ENCODE measurements at places on chromosomes 6 and 20. TPM values are rescaled to one million over a fixed set of nuclear protein-coding genes. Genes with fewer than 3 reads are reported as not detected.

The UBE2C gene
- 11.9 TPM for total RNA-seq

The CAP2 gene
- 10.2 TPM for total RNA-seq

The SIRPA gene
- 16.4 TPM for total RNA-seq

The FIG4 gene
- 15.3 TPM for total RNA-seq

The GRM4 gene
- total RNA-seq = 0.69 TPM

The DLL1 gene
- total RNA-seq = 11.2 TPM

The TMC2 gene
- 0.10 TPM for total RNA-seq

The PPP2R5D gene
- total RNA-seq = 23.8 TPM

The AK9 gene
- total RNA-seq = 5.8 TPM

The SMOC2 gene
- 29.6 TPM for total RNA-seq

The SNAI1 gene
- total RNA-seq = 0.59 TPM

The RNF217 gene
- total RNA-seq = 26.0 TPM

The UNC93A gene
- 0.69 TPM for total RNA-seq

The SLC17A9 gene
- 4.7 TPM for total RNA-seq

The IMPG1 gene
- not detected for total RNA-seq

The NKAIN2 gene
- 0.59 TPM for total RNA-seq

The PRL gene
- total RNA-seq = 0.39 TPM

The ENPP3 gene
- total RNA-seq = 2.0 TPM

The OR2H2 gene
- total RNA-seq = not detected

The VWA7 gene
- total RNA-seq = 0.99 TPM

The BPI gene
- 7.9 TPM for total RNA-seq

The ABHD12 gene
- 22.6 TPM for total RNA-seq

The FOXA2 gene
- total RNA-seq = not detected

The MYLK2 gene
- 6.1 TPM for total RNA-seq

The GRM1 gene
- total RNA-seq = 0.10 TPM

The NOX3 gene
- total RNA-seq = not detected

The FAM83C gene
- 7.7 TPM for total RNA-seq

The DDO gene
- 1.3 TPM for total RNA-seq

The BEND3 gene
- 1.6 TPM for total RNA-seq

The RHAG gene
- total RNA-seq = 5.8 TPM

The MEI4 gene
- total RNA-seq = 0.10 TPM

The KIF13A gene
- total RNA-seq = 46.1 TPM

The OOEP gene
- not detected for total RNA-seq

The CDH26 gene
- total RNA-seq = 6.5 TPM

The RAMACL gene
- total RNA-seq = 2.7 TPM

The HLA-A gene
- total RNA-seq = 96.6 TPM

The ANKRD66 gene
- not detected for total RNA-seq

The BNIP5 gene
- total RNA-seq = 0.10 TPM

The SASH1 gene
- total RNA-seq = 106 TPM

The DNAH8 gene
- 0.89 TPM for total RNA-seq

The FOXF2 gene
- total RNA-seq = 0.59 TPM

The ALDH8A1 gene
- 0.99 TPM for total RNA-seq

The POU5F1 gene
- 0.69 TPM for total RNA-seq

The ZBTB2 gene
- total RNA-seq = 9.3 TPM

The PRRT1 gene
- 0.20 TPM for total RNA-seq

The IL17A gene
- not detected for total RNA-seq

The IYD gene
- total RNA-seq = under 0.01 TPM

The ETV7 gene
- total RNA-seq = 0.49 TPM

The GLP1R gene
- 0.10 TPM for total RNA-seq

The OR12D3 gene
- not detected for total RNA-seq

The FABP7 gene
- 31.6 TPM for total RNA-seq

The PTCHD4 gene
- total RNA-seq = 2.1 TPM

The ZNF311 gene
- 1.5 TPM for total RNA-seq

The EYA4 gene
- total RNA-seq = 5.7 TPM

The MEP1A gene
- total RNA-seq = not detected

The C20orf202 gene
- total RNA-seq = 0.69 TPM

The FNDC1 gene
- total RNA-seq = 59.6 TPM

The CD83 gene
- 22.1 TPM for total RNA-seq
